IMR-90 (cell line): ENCODE measurements at places on chromosomes 3 and 15. TPM values are rescaled to one million over a fixed set of nuclear protein-coding genes. Genes with fewer than 3 reads are reported as not detected.
A peak's percentile ranks its signal among the peaks of the same experiment; 100 is the strongest.

DNA sequence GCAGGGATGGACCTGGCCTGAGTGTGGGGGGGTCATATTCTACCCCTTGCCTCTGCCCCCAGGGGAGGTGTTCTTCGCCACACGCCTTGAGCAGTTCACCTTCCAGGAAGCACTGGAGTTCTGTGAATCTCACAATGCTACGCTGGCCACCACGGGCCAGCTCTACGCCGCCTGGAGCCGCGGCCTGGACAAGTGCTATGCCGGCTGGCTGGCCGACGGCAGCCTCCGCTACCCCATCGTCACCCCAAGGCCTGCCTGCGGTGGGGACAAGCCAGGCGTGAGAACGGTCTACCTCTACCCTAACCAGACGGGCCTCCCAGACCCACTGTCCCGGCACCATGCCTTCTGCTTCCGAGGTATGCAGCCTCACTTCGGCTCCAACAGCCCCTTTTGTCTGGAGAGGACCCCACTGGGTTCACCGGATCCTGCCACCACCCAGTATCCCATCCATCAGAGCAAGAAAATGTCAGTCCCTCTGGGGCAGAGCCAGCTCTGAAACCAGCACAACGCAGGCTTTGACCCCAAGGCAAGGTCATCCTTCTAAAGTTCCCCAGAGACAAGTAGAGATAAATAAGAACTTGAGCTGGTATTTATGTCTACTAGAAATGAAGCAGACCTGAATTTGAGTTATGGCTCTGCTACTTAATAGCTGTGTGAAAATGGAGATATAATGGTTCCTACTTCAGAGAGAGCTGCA is 45.8 kb downstream of the HAPLN3 start:
- no peak for DNase-seq

- DNase-seq = peak; percentile 90
Observed at GRCh38 chr3:158420654-158421396, 150.2 kb upstream of the MLF1 start.

- DNase-seq = no peak
Observed at GRCh38 chr15:66965201-66965900, 100.1 kb upstream of the SMAD3 start.

- DNase-seq = no peak
Observed at GRCh38 chr3:38369186-38369585, 22.6 kb downstream of the XYLB start.

DNA sequence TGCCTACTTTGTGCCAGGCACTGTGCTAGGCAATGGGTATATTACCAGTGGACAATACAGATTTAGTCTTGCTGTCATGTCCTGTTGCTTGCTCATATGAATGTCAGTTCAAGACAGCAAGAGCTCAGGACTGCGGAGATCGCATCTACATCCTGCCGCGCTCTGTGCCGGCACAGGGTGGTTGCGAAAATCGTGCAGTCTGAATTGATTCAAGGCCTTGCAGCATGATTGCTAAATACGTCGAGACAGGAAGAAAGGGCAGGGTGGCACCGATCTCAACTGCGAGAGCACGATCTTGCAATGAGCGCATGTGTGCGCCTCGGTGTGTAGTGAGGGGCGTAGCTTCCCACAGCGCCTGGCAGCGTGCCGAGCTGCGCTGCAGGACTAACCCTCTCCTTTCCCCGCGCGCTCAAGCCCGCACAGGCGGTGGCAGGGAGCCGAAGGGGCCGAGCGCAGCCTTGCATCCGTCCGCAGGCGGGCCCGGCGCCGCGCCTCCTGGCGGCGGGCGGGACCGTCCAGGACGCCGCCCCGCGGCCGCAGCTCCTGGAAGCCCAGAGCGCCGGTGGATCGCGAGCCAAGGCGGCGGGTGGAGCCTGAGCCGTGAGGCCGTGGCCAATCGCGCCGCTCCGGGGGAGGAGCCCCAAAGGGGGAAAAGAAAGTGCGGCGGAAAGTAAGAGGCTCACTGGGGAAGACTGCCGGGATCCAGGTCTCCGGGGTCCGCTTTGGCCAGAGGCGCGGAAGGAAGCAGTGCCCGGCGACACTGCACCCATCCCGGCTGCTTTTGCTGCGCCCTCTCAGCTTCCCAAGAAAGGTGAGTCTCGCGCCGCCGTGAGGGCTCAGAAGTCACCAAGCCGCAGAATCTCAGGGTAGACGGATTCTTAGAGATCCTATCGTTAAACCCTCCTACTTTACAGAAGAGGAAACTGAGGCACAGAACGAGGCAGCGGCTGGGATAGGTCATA is at the start of gene IL1RAP:
TSS of gene IL1RAP (plus strand) at position 677 of the 962 bp plus-strand sequence. CDS start 50,205 bp downstream, outside the sequence.
- DNase-seq = peak; percentile 88

DNA sequence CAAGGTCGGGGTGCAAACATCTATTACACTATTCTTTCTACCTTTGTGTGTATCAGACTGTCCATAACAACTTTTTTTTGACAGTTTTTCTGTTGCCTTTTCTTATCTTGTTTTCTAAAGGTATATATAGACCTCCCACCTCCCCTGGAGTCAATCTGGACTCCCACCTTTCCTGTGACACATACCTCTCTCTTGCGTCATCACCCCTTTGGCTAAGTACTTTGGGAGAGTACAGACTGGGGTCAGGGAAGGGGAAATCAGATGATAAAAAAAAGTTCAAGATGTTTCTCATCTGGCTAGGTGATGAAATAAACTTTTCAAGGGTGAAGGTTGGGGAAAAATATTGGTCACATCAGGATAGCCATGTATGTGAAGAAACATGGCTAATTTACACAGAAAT is 17.2 kb downstream of the TSPAN3 start:
- DNase-seq = no peak

GRCh38 chr15:66249605-66250174 is 3.9 kb downstream of the MEGF11 start:
- no peak for DNase-seq

DNA sequence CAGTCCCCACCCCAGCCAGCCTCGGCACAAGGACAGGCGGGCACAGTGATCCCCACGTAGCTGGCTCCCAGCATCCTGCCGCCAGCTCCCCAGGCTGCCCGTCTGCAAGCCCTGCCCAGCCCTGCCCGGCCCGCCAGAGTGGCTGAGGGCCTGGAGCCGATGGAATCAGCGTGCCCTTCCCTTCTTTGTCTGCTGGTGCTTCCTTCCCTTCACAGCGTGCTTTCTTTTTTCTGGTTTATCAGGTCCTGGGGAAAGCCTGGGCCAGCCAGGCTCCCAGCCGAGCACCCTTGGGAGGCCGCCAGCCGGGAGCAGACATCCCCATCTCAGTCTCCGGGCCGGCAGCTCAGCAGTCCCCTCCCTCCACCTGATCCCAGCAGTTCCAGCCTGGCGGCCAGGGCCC is 54.7 kb upstream of the SMAD6 start:
- no peak for DNase-seq

ISLR gene
- 0.79 and 1.0 TPM in 2 replicates for polyA plus RNA-seq

CNOT10 gene
- 15.8 and 19.9 TPM in 2 replicates for polyA plus RNA-seq

SLCO2A1 gene
- 1.2 and 1.5 TPM in 2 replicates for polyA plus RNA-seq

DUOXA1 gene
- polyA plus RNA-seq = 0.02 TPM in 1 of 2 replicates, not detected in the other
